ENCODE measurements at places on chromosomes 4 and X.

DNA sequence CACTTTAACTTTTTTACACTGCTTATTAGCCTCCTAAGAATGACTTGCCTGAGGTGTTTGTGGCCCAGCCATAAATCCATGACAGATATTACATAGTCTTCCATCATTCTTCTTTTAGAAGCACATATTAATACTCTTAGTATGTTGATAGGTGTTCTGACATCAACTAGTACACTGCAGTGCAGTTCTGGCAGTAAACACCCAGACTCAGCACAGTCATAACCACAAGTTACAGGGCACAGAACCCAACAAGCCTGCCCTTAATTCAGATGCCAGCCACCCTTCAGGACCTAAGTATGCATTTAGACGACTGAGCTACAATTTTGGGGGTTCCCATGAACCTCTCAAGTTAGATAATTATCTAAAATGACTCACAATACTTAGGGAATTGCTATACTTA, 36.5 kb upstream of the GUCY1B1 start:
- no peak for DNase-seq

GRCh38 chr4:53963336-53963735, 101.1 kb downstream of the CHIC2 start:
- no peak for DNase-seq

GRCh38 chr4:42420140-42420539, 22.9 kb downstream of the SHISA3 start:
- no peak for DNase-seq

GRCh38 chrX:80181079-80181478, 166.5 kb downstream of the TBX22 start:
- no peak for DNase-seq

All from CD4-positive, alpha-beta T cell treated with Interleukin-10 for 1 hour (primary cell).